Non-pigmented ciliary epithelial cell (primary cell): ENCODE measurements at places on chromosomes 2 and 18.
A peak's percentile ranks its signal among the peaks of the same experiment; 100 is the strongest.

GRCh38 chr2:235588750-235589149, 94.9 kb downstream of the AGAP1 start:
- no peak for DNase-seq

GRCh38 chr18:79525556-79526467, 130.1 kb downstream of the NFATC1 start:
- DNase-seq: no peak

- no peak for DNase-seq
Measured at GRCh38 chr18:63315131-63315662, 4.4 kb downstream of the BCL2 start.

DNA sequence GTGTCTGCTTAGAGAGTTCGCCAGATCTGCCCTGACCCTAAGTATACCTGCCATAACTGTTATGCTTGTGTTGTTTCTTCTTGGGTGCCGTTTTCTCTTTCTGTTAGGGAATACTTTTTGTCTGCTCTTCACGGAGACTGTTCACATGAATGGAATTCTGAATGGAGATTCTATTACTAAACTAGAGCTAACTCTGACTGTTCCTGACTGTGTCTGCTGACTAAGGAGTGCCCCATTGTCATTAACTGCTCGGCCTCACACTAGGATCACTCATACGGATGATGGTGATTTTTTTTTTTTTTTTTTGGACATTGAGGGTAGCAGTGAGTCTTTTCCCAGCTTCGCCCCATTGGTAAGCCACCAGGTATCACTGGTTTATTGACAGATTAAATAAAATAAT, 104.8 kb upstream of the SLC8A1 start:
- DNase-seq: no peak

DNA sequence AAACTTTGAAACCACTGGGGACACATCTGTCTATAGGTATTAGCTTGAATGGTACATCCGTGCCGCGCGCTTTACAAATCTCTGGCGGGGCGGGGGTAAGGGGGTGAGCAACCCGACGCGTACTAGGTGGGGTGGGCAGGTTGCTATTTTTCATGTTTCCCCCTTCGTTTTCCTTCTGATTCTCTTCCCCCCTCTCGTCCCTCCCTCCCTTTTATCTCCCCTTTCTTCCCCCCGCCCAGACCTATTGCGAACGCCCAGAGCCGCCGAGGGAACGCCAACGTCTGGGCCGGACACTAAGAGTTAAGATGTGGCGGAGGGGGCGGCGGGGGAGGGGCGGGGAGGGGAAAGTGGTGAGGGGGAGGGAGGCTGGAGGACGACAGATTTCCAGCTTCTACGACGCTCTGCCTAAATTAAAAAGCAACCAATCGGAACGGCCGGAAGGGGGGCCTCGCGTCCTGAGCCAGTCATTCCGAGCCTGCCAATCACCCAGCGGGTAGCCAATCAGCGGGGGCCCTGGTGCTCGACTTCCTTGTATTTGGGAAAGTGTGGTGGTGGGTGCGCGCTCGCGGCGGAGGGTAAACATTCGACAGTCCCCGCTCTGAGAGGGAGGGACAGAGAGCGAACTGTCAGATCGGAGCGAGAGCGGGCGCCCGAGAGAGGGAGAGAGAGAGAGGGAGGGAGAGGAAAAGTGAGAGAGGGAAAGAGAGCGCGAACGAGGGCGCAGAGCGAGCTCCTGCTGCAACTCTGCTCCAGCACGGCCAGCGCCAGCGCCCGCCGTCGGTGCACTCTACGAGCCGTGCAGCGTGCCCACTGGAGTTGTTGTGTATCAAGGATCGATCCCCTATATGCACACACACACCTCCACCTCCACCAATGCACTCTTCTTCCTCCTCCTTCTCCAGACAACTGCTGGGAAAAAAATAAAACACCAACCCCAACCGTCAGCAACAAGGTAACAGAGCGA, at the start of gene POU3F3:
Gene POU3F3, plus strand, starts transcription at position 582 of the 964 bp plus-strand sequence. CDS start 1,396 bp downstream, outside the sequence.
- DNase-seq: no peak

DNA sequence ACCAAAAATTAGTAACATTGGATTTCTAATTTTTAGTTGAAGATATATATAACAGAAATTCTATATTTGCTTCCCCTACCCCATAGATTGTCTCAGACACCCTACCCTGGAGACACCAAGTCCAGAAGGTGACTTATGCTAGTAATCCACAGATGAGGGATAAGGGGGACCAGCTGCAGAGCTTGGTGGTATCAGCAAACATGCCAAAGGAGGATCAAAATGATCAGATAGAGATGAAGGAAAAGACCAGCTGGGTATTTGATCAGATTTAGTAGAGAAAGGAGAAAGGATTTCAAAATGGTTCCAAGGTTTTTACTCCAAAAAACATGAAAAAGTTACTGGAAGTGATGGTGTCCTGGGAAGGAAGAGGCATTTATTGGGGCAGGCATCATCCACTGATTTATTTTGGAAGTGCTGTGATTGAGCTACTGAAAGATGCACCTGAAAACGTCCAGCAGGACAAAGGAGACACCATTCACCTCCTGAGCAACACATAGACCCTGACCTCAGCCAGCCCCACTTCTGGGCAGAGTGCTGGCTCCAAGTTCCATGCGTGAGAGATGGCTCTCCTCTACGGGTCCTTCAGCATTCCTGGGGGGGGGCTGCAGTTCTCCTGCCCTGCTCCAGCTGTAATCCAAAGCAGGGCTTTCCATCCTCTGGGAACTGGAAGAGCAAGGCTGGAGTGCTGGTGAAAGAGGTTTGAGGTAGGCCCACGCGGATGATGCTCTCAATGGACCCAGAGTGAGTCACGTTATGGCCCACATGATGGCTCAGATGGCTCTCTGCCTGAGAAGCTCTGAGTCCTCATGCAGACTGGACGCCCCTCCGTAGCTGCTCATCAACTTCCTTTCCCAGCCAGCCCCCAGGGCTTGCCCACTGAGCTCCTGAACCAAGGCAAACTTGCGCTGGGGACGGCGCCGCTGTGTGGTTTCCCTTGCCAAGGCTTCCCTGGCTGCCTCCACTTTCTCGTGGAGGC, 3.7 kb upstream of the LRRFIP1 start:
- DNase-seq: no peak

DNA sequence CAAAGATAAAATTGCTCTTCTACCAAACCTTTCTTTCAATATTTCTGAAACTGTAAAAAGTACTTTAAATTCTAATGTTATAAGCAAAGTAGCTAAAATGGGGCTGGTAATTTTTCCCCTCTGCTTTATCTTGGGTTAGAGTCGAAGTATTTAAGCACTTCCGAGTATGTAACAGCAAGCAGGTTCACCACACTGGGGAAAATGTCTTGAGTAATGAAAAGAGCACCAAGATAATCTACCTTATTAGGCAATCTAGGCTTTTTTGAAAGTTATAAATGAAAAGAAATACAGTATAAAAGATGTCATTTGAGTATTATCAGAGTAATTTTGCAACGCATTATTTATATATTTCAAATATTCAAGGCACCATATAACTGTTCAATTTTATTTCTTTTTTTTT, 687 bp upstream of the DSG3 start:
- no peak for DNase-seq

DNA sequence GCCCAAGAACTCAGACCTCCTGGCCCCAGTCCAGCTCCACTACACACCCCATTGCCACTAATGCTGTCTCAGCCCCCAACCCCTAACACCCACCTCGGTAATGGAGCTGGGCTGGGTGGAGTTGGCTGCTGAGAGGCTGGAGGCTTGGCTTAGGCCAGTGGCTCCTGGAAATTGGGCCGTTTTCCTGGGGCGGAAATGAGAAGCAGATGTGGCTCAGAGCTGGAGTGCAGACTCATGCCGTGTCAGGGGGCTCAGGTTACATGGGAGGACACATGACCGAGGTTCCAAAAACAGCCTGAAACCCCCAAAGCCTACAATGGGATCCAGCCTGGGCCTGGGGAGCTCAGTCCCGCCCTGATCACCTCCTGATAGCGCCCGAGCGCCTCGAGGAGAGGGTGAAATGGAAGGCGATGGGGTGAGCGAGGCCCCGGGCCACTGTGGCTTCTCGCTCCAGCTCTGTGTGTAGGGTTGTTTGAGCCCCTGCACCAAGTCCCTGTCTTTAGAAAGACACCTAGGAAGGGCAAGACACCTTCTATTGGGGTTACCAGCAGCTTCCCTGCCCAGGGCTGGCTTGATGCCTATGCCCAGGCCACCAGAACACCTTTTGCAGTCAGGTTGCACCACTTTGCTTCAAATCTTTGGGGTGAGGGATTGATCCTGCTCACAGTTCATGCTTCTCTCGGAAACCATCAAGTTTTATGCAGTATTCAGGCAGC, 175.7 kb upstream of the HAAO start:
- no peak for DNase-seq

DNA sequence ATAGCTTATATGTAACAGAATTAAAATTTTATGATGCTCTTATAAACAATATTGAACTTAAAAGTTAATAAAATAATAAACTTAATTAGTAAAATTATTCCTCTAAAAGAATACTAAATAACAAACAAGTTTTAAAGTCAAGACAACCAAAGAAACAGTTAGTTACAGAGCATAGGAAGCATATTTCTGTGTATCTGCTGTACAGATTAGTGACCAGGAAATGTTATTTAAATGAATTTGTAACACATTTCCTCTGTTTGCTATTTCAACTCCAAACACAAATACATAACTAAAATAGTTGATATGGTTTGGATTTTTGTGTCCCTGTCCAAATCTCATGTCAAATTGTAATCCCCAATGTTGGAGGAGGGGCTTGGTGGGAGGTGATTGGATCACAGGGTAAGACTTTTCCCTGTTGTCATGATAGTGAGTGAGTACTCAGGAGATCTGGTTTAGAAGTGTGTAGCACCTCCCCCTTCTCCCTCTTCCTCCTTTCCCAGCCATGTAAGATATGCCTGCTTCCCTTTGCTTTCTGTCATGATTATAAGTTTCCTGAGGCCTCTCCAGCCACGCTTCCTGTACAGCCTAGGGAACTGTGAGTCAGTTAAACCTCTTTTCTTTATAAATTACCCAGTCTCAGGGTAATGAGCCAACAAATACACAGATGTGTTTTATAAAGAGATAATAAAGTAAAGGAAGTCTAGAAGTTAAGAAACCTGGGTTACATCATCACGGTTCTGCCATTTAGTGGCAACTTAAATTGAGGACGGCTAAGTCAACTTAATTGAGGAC, 51.8 kb downstream of the ROCK2 start:
- no peak for DNase-seq

DNA sequence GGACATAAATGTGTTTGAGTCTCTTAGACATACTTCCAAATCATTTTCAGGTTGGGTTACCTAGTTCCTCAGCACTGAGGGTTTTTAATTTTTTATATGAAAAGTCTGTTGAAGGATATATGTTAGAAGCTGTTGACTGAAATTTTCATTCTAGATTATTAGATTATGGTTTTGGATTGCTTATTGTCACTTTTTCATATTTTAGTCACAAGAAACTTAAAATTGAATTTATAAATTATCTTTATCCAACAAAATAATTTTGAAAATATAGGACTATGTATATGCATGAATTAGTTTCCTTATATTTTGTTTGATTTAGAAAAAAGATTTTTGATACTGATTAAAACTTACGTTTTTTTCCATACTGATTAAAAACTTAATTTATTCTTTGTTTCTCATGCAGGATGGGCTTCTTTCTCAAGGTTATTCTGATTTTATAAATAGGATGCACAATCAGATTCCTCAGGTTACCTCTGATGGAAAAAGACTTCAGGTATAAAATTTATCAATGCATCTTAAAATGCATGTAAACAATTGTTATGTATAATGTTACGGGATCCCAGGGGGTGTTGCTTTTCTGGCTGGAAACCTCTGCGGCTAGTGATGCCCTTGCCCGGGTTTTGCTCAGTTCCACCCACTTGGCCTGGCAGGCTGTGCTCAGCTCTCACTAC, 26.2 kb downstream of the DDX1 start:
- no peak for DNase-seq

- no peak for DNase-seq
Measured at GRCh38 chr2:54839461-54840255, 116.2 kb downstream of the EML6 start.

DNA sequence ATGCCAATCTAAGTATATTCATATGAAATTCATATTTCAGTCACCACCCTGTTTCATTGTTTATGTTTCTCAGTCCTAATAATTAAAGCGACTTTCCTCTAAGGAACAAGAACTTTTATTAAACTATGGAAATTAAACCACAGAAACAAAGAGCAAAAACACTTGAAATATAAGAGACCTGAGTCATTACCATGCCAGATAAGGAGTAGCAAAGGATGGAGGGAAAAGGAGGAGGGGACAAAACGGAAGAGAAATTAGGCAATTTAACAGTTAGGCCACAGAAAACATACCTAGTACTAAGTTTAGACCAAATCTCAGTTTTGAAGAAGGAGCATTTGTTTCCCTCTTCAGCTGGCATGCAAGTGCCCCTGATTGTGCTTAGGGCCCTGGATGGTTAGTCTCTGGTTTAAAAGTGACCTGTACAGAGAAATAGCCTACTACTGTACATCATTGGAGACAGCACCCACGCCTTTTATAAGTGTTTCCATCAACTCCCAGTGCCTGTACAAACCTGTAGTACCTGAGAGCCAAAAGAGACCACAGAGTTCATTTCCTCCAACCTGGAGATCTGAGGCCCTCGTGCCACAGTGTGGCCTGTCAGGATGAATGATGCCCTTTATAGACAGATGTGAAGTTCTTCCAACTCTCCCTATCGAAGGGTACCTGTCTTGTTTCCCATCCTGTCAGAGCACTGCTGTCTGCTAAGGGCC, 74.5 kb downstream of the SPATS2L start:
- DNase-seq: peak; percentile 45

DNA sequence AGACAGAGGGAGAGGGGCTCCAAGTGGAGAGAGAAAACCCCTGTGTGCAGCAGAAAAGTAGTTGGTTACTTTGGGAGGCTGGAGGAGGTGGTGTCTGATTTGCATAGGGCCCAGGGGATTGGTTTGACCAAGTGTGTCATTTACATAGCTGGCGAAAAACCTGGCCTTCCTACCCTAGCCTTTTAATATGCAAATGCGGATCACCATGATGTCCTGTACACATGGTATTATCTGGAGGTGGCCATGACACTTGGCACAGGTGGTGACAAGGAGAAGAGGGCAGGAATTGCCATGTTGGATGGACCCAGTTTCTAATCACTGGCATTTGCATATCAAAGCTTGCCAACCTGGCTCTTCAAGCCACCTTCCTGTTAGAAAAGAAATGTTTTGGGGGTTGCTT, 120.8 kb upstream of the CHAC2 start:
- no peak for DNase-seq

DNA sequence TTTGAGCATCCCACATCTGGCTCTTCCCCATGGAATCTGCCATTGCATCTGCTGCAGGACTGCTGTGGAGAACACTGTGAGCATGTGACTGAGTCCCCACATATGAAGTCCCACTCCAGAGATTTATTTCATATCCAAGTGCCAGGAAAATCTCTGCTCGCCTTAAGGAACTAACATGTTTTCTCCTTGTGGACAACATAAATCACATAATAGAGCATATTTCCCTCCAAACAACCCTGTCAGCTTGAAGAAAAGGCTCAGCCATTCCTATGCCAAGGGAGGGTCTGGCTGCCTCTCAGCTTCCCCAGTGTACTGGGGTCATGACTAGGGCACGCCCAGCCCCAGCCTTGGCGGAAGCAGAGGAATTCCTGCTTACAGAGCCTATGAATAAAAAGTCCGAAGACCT, 193.7 kb downstream of the DNER start:
- DNase-seq: no peak

GRCh38 chr2:175560521-175561169, 379.1 kb upstream of the ATP5MC3 start:
- no peak for DNase-seq
